Bone marrow (tissue), 2 donors: ENCODE measurements at places on chromosomes 7 and 10.

DNA sequence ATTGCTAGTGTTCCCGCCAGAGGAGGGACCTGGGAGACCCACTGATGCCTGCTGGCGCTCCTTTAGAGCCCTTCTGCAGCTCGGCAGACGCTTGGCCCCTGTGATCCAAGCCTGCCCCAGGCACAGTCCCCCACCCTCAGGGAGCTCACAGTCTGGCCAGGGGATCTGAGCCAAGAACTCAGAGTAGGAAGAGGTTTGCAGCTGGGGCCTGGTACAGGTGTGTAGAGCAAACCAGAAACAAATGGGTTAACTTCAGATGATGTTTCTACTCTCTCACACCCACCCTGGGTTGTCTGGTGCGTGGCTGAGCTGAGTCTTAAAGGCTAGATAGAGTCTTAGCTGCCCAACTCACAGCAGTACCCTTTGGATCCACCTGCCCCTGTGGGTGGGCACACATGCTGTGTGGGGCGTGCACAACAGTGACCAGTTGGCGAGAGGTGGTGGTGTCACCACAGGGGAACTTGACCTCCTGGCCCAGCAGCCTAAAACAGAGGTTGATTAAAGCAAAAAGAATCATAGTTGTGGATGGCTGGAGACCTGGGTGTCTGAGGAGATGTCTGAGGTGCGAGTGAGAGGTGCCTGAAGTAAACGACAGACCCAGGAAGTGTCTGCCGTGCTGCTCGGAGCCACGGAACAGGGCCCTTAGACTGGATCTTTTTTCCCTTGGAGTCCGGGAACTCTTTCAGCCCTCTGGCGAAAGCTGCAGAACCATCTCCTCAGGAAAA, 31.2 kb upstream of the SRGN start:
- no peak for DNase-seq

DNA sequence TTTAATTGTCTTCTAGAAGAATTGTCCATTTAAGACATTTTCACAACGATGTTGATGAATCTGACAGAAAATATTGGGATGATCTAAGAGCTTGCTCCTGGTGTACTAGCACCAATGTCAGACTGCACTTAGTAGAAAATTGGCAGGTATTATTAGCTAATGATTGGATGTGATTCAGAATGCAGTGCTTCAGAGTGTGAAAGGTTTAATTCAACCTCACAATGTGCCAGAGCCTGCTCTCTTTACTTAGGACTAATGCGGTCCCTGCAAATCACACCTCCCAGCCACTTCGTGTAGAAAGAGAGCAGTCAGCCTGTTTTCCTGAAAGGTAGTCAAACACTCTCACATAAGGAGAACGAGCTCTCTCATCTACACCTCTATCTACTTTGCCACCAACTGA, 197.5 kb downstream of the ZNF438 start:
- no peak for DNase-seq

DNA sequence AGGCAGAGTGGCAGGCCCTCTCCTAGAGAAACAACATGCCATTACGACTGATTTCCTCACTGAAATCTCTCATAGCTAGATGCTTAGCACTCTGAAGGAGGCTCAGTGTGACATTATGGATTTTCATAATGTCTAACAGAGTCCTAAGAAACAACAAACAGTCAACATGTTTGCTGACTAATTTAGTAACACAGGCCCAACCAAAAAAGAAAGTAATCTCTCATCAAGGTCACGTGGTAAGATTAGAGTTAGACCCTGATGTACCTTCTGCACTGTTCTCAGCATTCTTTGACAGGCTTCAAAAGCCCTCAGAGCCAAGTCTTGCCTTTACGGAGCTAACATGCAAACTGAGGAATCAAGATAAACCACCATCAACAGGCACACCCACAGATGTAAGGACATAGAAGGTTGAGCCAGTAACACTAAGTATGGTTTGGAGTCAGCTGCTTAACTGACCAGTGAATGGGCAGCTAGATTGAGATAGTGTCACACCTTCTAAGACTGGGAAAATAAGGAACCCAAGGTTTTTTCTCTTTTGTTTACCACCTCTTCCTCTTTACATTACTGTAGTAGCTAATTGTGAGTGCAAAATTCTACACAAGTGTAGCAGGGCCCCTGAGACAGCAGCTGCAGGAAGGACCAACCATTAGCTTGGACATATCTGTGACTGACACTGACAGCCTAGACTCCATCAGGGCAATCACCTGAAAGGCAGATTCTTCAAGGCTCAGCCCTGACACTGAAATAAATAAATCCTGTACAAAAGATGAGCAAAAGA, 15.3 kb upstream of the KCNIP2 start:
- DNase-seq, result no peak

- DNase-seq, result no peak
Measured at GRCh38 chr7:80273327-80273726, 138.7 kb downstream of the GNAI1 start.

- no peak for DNase-seq
Measured at GRCh38 chr7:18754766-18755165, 259.2 kb downstream of the HDAC9 start.

DNA sequence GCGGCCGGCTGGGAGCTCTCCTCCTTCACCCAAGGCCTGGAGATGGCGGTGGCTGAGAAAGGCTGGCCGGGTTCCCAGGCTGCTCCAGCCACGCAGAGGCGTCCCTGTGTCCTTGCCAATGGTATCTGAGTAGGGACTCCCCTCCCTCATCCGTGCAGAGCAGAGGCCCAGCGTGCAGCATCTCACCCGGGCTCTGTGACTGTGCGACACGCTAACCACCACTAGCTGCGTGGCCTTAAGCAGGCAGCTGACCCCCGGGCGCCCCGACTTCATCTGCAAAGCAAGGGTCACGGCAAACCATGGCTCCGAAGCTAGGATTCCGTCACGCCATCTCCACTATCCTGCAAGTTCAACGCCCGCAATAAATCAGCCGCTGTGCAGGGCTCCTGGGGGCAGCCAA, 47.2 kb upstream of the TNRC18 start:
- no peak for DNase-seq

- no peak for DNase-seq
Measured at GRCh38 chr10:13416760-13417159, 68.7 kb upstream of the SEPHS1 start.

GRCh38 chr7:93327006-93327633, 95.0 kb downstream of the VPS50 start:
- DNase-seq, result no peak

- no peak for DNase-seq
Measured at GRCh38 chr10:121696854-121697253, 98.6 kb upstream of the FGFR2 start.

GRCh38 chr10:35574924-35575352, 30.2 kb upstream of the GJD4 start:
- DNase-seq, result no peak

- no peak for DNase-seq
Measured at GRCh38 chr10:22366771-22367170, 21.5 kb downstream of the SPAG6 start.

- DNase-seq, result no peak
Measured at GRCh38 chr10:94042001-94042833, 48.5 kb downstream of the PLCE1 start.

- DNase-seq, result no peak
Measured at GRCh38 chr7:124898531-124898930, 31.1 kb downstream of the POT1 start.

- no peak for DNase-seq
Measured at GRCh38 chr7:7565018-7565680, 1.5 kb upstream of the MIOS start.

DNA sequence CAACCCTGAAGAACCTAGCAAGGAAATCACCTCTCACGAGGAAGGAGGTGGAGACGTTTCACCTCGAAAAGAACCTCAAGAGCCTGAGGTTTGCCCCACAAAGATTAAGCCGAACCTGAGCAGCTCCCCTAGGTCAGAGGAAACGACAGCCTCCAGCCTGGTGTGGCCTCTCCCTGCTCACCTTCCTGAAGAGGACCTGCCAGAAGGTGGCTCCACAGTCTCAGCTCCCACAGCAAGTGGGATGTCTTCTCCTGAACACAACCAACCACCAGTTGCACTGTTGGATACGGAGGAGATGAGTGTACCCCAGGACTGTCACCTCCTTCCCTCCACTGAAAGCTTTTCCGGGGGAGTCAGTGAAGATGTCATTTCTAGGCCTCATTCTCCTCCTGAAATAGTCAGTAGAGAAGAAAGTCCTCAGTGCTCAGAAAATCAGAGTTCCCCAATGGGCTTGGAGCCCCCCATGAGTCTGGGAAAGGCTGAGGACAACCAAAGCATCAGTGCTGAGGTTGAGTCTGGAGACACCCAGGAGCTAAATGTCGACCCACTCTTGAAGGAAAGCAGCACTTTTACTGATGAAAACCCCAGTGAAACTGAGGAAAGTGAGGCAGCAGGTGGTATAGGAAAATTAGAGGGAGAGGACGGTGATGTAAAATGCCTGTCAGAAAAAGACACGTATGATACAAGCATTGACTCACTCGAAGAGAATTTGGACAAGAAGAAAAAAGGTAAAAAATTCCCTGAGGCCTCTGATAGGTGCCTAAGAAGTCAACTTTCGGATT, 150.2 kb downstream of the LCOR start:
- no peak for DNase-seq

GRCh38 chr7:75878312-75878768, 494 bp upstream of the RHBDD2 start:
- DNase-seq, result peak; percentile 66

DNA sequence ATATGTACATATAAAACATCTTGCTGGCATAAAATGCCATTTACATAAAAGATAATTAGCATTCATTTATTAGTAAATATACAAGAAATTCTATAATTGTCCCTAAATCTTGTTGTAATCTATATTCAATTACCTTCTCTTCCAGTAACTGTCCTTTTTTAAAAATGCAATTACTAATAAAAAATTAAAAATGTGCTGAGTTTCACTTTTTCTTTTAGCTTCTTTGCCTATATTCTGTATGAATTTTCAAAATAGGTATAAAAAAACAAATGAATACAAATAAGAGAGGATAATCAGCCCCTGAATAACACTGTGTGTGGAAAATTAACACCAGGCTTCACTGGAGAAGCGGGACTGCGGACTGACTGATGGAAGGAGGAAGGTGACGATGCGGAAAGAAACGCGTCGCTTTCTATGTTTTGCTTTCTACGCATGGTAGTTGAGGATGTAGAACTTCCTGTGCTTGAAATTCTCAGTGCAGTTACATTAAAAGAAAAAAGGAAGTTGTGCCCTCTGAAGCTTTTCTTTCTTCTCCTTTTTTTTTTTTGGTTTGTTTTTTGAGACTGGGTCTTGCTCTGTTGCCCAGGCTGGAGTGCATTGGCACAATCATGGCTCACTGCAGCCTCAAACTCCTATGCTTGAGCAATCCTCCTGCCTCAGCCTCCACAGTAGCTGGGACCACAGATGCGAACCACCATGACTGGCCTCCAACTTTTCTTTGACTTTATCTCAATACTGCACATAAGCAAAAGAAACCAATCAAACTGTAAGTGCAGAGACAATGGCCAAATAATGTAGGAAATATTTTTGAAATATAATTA, 7.4 kb upstream of the ZMYND11 start:
- peak; percentile 71 for DNase-seq

GRCh38 chr10:28906934-28907333, 229.6 kb downstream of the BAMBI start:
- no peak for DNase-seq

- DNase-seq, result no peak
Measured at GRCh38 chr7:128014811-128015210, 16.4 kb downstream of the LRRC4 start.

DNA sequence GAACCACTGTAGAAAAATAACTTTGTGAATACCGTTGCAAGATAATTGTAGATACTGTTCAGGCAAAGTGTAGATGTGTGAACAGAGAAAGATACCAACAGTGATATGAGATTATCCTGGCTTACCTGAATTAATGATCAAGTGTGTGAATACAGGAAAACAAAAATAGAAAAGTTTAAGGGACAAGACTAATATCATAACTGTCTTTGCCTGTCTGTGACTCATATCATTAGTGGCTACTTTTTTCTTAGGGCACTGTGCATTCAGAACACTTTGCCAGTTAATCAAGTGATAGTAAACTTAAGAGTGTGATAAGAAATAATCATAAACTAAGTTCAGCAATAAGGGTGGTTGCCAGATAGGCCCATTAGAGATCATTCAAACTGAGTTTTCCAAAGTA, 323.0 kb upstream of the LRGUK start:
- DNase-seq, result no peak

- no peak for DNase-seq
Measured at GRCh38 chr7:69412331-69413146, 185.7 kb upstream of the AUTS2 start.

- no peak for DNase-seq
Measured at GRCh38 chr7:5693529-5693928, 87.9 kb downstream of the RNF216 start.

- no peak for DNase-seq
Measured at GRCh38 chr10:47396311-47396717, 12.2 kb upstream of the ZNF488 start.

GRCh38 chr7:1665549-1666316, 4.3 kb upstream of the ELFN1 start:
- DNase-seq, result no peak

DNA sequence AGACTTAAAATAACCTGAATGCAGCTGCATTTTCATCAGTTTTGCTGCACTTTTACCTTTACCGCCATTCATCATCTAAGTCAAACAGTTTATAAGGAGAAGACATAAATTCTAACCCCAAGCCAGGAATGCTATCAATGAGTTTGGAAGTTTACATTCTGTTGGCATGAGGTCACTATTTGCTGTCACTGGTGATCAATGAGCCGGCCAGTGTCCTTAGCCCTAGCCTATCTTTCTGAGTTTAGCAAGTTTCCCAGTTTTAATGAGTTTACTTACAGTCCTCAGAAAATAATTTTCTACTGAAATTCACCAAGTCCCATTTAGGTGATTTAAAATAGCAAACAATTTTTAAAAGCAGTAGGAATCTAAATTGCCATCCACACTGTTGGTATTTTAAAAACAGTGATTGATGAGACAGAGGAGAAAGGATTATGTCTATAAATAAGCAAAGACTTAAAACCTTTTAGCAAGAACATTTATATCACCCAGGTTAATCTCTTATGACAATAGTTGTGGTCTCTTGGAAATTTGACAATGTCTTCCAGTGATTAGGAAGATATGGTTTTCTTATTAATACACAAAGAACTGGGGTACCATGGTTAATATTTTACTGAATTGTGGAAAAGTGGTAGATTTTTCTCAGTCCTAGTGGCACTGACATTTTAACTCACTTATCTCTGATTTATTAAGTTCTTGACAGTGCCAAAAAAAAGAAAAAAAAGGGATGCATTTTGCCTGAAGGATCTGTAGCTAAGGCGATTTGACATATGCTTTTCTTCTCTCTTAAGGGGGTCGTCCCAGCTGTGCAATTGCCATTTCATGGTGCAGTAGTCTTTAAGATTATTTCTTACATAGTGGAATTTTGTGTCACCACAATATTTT, 443.4 kb upstream of the ANKRD30A start:
- DNase-seq, result no peak

DNA sequence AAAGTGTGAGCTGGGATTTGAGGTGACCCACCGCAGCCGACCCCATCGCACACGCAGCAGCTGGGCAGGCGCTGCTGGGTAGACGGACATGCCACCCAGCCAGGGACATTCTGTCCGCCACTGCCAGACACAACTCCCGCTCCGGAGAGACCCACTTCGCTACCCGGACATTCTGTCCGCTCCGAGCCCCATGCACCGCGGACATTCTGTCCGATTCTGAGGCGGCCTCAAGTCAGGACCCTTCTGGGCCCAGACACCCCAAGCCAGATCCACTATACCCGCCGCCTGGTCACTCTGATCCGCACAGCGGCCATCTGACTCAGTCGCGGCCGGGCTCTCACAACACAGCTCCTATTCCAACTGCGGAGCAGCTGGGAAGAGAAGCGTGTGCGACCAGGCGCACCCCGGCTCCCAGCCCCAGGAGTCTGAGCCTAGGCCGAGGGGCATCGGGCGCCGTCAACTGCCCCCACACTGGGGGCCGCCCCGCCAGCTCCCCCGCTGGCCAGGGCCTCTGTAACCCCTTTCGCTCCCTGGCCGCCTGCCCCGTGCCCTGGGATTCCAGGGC, 763 bp downstream of the PITX3 start:
- DNase-seq, result no peak
